Glutamatergic neuron (in vitro differentiated cells): ENCODE measurements at places on chromosomes 1 and 21. TPM values are rescaled to one million over a fixed set of nuclear protein-coding genes. Genes with fewer than 3 reads are reported as not detected.

DNA sequence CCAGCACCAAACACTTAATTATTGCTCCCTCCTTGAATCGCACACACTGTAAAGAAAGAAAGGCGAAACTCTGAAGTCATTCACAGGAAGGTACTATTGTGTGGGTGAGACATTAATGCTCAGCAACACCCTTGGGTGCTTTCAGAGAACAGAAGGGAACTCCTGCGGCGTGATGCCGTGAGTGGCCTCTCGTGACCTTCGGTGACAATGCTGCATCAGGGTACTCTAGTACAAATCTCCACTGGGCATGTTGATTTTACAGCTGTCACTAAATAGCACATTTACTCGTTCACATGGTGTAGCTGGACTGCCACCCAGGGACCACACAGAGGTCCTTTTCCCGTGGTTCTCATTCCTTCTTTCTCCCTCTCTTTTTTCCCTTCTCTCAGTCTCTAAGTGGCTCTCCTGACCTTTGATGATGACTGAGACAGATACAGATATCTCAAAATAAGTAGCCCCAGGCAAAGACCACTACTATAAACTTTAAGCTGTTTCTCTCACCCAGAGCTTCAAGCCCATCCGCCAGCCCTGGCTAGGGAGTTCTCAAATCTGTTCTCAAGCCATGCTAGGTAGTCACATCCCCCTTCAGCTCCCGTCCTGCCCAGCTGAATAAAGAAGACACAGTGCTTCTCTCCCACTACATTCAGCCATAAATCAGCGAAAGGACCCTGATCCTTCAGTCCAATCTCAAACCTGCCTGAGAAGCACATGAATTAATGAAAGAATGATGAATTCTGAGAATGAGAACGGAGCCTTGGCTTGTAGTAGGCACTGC is 223.4 kb upstream of the FMN2 start:
- no peak overlapping the region for H3K4me3 ChIP-seq
- no peaks in the 10 kb centered on the region for H3K27me3 ChIP-seq
- no peaks in the 10 kb centered on the region for H3K36me3 ChIP-seq

DNA sequence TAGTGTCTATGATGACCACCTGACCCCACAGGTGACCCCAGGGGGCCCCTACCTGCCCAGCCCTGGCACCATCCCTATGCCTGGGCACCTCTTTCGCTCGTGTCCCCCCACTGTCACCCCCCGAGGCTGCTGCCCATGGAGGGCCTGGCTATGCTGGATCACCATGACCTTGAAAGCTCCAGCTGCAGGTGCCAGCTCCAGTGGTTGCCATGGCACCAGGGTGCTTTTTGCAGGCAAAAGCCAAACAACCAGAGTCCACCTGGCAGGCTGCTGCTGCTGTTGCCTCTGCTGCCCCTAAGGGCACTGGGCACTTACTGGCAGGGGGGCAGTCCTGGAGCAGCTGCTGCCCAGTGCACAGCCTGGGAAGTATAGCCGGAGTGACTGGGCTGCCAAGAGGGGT is 21.7 kb downstream of the ETNK2 start:
- no peak for DNase-seq
- peaks cover 2% of the 10 kb centered on the region for H3K4me1 ChIP-seq
- H3K27me3 ChIP-seq, result peaks cover 9% of the 10 kb centered on the region
- no peak overlapping the region for H3K4me3 ChIP-seq
- H3K27ac ChIP-seq, result no peak overlapping the region

The IFI16 gene
- total RNA-seq, result 0.86 TPM

The HIVEP3 gene
- total RNA-seq, result 15.1 TPM
